ENCODE measurements at places on chromosomes 16 and 17.

GRCh38 chr17:17060930-17061329, 18.7 kb downstream of the MPRIP start:
- DNase-seq: no peak

GRCh38 chr17:70078549-70078948, 3.5 kb downstream of the KCNJ16 start:
- no peak for DNase-seq

DNA sequence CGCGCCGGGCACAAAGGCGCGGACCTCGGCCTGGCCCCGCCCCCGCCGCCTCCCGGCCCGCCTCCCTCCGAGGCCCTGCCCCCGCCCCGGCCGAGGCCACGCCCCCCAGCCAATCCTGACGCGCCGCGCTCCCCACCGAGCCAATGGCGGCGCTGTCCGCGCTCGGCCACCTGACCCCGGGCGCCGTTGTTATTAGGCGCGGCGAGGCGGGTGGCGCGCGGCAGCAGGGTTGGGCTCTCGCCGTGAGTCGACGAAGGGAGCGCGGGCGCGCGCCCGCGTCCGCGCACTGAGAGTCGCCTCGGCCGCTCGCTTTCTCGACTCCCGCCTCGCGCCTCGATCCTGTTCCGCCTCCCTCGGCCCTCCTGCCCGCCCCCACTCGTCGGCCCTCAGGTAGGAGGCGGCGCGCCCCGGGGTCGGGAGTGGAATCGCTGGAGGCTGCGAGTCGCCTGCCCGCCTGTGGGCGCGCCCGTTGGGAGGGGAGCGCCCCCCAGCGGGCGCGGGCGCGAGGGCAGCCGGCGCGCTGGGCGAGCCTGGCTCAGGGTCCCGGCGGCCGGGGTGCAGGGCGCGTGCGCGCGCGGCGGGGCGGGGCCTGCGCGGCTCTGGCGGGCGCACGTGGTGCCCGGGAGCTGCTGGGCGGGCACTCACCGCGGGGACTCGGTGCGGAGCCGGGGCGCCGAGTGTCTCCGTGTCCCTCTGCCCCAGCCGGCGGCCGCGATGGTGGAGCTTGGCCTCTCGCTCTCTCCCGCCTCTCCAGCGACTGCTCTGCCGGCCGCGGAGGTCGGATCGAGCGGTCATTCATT, 405 bp upstream of the CBLN1 start:
- peak; percentile 89 for DNase-seq

GRCh38 chr16:57863434-57864160, 61.3 kb upstream of the KIFC3 start:
- DNase-seq: peak; percentile 69

DNA sequence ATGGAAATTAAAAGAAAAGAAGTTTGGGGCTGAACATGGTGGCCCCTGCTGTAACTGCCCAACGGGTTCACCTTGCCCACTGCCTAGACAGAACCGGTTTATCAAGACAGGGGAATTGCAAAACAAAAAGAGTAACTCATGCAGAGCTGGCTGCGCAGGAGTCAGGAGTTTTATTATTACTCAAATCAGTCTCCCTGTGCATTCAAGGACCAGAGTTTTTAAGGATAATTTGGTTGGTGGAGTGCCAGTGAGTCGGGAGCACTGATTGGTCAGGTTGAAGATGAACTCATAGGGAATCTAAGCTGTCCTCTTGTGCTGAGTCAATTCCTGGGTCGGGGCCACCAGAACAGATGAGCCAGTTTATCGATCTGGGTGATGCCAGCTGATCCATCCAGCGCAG, 4.4 kb upstream of the SCPEP1 start:
- no peak for DNase-seq

GRCh38 chr17:49214676-49215360, 4.3 kb downstream of the ABI3 start:
- no peak for DNase-seq

DNA sequence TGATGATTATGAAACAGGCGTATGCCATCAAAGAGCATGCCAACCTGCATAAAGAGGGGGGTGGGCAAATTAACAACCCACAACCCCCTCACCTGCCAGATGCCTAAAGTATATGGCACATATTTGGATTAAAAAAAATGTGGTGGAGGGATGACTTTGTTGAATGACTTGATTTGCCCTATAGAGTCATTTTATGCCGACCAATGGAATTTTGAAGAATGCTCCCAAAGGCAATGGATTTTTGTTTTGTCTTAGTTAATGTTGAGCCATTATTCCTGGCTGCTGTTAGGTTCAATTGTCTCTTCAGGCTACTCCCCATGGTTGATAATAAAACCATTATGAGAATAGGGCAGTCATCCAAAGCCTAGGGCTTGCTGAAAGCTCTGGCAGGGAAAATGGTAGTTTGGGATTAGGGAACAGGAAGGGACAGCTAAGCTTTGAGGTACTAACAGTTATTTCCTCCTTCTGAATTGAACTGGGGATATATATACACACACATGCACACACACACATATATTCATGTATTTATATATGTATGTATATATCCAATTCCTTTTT, 5.8 kb upstream of the CHCT1 start:
- DNase-seq: peak; percentile 83

DNA sequence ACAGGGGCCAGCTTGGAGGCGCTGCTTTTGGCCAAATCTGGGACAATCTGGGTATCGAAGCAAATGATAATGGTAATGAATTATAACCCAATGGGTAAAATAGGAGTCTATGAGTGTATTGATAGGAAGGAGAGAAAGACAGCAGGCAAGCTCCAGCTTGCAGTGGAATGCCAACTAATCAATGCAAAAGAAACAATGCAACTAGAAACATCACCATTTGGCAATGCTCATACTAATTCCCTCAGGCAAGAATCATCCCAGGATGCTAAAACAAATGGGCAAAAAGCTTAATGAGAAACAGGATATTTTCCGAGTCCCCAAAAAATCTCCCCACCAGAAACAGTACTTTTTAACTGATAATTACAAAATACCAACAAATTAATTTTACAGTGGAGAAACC, 64.7 kb downstream of the ADCY9 start:
- DNase-seq: no peak

DNA sequence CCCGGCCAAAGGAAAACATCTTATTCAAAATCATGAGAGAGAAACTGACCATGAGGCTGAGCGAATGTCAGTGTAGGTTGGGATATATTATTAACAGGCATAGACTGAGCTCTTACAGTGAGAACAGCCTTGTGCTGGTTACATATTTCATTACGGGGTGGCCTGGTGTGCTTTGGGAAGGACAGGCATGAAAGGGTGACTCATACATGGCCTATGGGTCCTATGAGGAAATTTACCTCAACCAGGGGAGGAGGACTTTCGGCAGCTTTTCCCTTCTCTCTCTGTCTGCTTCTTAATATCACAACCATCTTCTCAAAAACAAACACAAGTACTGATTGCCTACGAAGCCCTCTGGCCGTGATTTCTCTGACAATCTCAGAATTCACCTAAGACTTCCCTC, 579.1 kb downstream of the CDH13 start:
- DNase-seq: no peak

GRCh38 chr16:75064403-75065148, 52.0 kb downstream of the LDHD start:
- DNase-seq: no peak

- DNase-seq: no peak
Measured at GRCh38 chr16:85477801-85478363, 135.2 kb upstream of the GSE1 start.

DNA sequence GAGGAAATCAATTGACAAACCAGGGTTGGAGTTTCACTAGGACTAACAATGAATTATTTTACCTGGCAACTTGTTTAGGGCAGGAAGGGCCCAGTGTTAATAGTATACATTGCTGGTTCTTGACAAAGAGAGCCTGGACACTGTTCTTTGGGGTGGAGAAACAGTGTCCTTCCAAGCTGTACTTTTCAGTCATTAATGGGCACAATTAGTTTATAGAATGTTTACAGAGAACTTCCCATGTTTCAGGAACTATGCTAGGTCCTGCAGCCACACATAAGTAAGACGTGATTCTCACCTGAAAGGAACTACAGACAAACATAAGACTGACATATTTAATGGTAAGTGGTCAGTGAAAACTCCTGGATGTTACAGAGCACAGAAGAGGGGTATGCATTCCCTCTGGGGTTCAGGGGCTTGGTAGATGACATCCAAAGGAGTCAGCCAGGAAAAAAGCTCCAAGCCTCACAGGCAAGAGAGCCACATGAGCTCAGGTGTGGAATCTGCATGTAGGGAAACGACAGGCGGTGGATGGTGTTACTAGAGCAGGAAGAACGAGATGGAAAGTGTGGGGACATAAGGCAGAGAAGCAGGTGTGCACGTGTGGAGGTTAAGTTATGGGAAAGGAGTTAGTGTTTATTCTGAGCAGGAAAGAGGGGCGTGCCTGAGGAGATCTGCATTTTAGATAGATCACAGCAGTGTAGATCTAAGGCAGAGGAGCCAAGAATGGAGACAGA, 3.8 kb upstream of the DYNLL2 start:
- no peak for DNase-seq

- no peak for DNase-seq
Measured at GRCh38 chr16:7946142-7946541, 613.5 kb downstream of the RBFOX1 start.

GRCh38 chr17:44766409-44767038, 7.7 kb downstream of the ADAM11 start:
- peak; percentile 70 for DNase-seq

GRCh38 chr17:61656721-61657217, 65.8 kb upstream of the NACA2 start:
- DNase-seq: no peak

GRCh38 chr16:67749436-67750078, 30.4 kb upstream of the GFOD2 start:
- DNase-seq: no peak

- no peak for DNase-seq
Measured at GRCh38 chr17:35605678-35606077, 18.6 kb downstream of the AP2B1 start.

GRCh38 chr17:50722746-50723145, 3.3 kb downstream of the LUC7L3 start:
- no peak for DNase-seq

Data from putamen (tissue), 1 donor.